ENCODE measurements at places on chromosomes 16 and 17.

GRCh38 chr17:32610943-32611342, 124.2 kb downstream of the CDK5R1 start:
- no peak for DNase-seq

DNA sequence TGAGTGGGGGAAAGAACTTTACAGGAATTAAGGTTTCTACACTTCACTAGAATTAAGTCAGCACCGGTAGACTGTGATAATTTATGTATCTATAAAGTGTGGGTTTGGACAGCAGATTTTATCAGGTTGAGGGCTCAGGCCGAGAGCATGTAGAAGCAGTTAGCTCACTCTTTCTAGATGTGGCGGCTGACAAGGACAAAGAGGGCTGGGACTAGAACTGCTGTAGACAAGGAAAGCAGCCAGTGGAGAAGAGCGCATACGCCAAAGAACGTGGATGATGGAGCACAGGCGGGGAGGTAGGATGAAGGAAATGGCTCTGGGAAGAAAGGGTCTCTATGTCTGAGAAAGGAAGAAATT, 504 bp upstream of the GOSR1 start:
- no peak for DNase-seq

DNA sequence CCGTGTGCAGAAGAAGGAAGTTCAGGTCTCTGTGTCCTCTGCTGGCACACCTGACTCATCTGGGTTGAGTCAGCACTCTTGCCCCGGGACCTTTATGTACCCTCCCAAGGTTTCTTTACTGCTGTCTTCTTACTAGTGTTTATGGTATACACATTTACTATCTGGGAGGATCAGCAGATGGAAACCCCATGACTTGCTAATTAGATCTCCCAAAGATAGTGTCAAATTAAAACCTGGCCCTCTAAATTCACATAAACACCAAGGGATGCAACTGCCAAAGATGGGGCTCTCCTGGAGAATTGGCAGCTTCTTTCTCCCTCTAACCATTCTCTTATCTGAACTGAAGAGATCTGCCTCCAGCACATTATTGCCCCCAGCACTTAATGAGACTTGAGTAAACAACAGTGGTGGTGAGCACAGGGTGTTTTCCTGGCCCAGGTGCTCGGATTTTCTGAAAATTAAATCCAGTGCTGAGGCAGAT, 718.1 kb upstream of the SOX9 start:
- no peak for DNase-seq

GRCh38 chr16:49487746-49488145, 114.1 kb downstream of the C16orf78 start:
- DNase-seq, result no peak

GRCh38 chr17:76335716-76336381, 17.9 kb downstream of the PRPSAP1 start:
- no peak for DNase-seq

GRCh38 chr17:82729479-82730260, 5.7 kb upstream of the FN3K start:
- DNase-seq, result no peak

DNA sequence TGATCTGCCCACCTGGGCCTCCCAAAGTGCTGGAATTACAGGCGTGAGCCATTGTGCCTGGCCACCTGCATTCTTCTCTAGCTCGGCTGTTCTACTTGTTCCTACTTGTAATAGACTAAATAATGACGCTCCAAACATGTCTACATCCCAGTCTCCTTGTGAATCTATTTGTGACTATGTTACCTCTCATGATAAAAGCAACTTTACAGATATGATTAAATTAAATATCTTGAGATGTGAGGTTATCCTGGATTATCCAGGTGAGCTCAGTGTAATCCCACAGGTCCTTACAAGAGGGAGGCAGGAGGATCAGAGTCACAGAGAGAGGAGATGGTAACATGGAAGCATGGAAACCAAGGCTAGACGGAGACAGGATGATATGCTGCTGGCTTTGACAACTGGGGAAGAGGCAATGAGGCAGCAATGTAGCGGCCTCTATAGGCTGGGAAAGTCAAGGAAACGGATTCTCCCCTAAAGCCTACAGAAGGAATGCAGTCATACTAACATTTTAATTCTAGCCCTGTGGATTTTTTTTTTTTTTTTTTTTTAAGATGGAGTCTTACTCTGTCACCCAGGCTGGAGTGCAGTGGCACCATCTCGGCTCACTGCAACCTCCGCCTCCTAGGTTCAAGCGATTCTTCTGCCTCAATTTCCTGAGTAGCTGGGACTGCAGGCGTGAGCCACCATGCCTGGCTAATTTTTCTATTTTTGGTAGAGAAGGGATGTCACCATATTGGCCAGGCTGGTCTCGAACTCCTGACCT, 5.0 kb upstream of the LASP1 start:
- DNase-seq, result no peak

DNA sequence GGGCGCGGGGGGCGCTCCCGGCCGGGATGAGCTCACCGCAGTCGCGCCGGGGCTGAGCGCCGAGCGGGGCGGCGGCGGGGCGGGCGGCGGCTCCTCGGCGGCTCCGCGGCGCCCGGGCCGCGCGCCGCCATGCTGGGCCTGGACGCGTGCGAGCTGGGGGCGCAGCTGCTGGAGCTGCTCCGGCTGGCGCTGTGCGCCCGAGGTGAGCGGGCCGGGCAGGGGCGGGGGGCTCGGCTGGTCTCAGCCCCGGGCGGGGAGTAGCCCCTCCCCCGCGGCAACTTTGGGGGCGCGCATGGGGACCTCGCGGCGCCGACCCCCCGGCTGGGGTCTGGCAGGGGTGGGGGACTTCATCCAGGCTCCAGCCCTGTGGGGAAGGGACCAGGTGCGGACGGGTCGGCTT, at the start of gene ARHGDIG:
Gene ARHGDIG (plus strand): TSS at position 40 of the 400 bp plus-strand sequence. CDS start 90 bp downstream, at position 130.
- DNase-seq, result no peak

DNA sequence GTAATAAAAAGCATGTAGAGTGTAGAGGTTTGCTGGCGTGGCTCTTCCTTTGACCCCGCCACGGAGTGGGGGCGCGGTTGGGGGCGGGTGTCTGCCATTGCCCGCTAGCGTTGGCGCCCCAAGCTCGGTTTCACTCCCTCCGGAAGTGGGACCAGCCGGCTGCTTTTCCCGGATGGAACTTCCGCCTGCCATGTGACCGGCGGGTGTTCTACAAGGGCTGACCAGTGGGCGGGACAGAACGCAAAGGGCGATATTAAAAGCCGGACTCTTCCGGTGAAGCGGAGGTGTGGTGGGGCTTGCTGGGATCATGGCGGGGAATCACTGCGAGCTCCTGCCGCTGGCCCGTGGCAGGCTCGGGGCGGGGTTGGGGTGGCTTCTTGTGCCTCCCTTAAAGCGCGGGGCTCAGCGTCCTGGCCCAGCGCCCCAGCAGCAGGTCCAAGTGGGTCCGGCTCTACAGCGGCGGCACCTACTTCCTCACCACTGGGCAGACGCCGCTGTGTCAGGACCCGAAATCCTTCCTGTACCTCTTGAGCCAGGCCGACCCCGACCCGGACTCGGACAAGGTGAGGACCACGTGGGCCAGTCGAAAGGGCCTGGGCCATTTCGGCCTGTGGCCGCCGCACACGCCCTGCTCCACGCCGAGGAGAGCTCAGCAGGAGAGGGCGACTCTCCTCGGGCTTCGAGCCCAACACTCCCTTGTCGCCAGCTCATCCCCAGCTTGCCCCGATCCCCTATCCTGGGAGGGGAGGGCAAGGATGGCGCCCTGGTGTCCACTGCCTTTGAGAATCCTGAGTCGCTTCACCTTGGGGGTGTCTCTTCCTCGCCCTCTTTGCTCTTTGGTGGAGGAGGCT, 65.6 kb downstream of the PDPK1 start:
- DNase-seq, result peak; percentile 92

- DNase-seq, result no peak
These were observed 217.4 kb upstream of the COX10 start for GRCh38 chr17:13851889-13852288.

GRCh38 chr16:84294117-84294516, 561 bp upstream of the WFDC1 start:
- DNase-seq, result no peak

- DNase-seq, result no peak
These were observed 85.5 kb downstream of the SHISA6 start for GRCh38 chr17:11326492-11326891.

GRCh38 chr17:289409-289808, 63.2 kb downstream of the RPH3AL start:
- DNase-seq, result no peak

DNA sequence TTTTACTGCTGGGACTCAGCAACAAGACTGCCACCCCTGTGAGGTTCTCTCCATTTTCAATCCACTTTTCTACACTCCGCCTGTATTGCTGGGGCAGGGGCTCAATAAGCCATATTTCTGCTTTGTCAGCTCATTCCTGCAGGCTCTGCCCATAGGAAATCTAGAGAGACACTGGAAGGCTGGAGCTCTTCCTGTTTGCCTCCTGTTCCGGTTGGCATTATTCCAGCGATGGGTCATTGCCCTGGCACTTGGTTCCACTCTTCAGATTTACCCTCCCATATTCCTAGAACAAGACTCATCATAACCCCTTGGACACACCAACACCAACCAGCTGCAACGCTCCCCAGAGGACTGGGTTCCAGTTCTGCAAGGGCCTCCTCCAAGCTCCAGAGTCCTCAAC, 210.4 kb downstream of the CA10 start:
- no peak for DNase-seq

GRCh38 chr17:5769593-5770354, 185.5 kb upstream of the NLRP1 start:
- no peak for DNase-seq

DNA sequence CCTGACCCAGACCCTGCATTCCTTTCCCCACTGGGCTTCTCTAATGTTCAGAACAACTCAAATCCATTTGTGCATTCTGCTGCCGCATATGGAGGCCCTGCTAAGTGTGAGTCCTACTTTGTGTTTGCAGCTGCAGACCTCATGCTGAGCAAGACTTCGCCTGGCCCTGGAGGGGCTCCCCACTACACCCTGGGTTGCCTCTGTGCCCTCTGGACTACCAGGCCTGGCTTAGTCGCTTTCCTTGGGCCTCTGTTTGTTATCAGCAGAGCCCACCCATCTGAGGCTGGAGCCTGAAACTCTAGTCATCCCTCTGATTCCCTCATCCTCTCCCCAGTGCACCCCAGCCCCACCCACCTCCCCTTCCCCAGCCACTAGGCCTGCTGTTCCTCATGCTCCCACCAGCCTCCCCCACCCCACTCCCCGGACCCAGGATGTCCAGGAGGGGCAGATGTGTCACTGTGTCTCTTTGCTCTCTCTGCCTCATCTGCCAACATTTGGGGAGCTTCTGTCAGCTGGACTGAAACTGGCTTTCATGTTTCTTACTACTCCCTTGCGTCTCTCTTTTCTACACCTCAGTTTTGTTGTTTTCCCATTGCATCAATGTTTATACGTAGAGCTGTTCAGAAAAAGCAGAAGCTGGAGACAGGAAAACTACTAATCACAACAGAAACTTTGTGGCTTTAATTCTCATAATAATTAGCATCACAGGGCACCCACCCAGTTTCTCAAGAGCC, 17.9 kb upstream of the CD300E start:
- no peak for DNase-seq

DNA sequence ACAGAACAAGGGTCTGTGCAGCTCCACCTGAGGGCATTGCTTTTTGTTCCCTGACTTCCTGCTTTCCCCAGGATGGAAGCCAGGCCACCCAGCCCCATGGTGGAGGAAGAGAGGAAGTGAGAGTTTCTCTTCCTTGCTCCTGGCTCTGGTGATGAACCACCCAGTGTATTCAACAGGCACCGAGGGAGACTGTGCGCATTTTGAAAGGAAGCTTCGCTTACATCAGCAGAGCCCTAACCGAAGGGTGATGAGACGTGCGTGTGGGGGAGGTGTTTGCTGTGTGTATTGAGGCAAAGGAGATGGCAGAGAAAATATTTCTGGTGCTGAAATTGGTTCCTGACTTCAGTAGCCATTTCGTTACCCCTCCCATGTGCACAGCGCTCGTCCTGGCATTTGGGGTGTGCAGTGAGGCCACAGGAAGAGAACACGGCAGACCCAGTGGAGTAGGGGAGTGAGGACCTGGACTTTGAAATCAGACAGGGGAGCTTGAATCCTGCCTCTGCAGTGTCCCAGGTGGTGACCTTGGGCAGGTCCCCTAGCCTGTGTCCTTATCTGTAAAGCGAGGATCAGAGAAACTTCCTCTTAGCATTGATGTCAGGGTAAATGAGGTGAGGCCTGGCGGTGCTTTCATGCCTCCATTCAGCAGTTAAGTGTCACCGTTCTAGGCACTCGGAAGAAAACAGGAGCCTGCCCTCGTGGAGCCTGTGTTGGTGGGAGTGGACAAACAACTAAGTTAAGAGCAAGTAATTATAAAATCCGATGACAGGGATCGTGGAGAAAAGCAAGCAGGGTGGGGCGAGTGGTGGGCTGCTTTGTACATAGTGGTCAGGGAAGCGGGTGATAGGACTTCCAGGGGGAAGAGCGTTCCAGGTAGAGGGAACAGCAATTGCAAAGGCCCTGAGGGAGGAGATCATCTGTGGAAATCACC, 7.4 kb downstream of the CMIP start:
- DNase-seq, result no peak

- DNase-seq, result no peak
These were observed 5.9 kb upstream of the AATK start for GRCh38 chr17:81171941-81172340.

DNA sequence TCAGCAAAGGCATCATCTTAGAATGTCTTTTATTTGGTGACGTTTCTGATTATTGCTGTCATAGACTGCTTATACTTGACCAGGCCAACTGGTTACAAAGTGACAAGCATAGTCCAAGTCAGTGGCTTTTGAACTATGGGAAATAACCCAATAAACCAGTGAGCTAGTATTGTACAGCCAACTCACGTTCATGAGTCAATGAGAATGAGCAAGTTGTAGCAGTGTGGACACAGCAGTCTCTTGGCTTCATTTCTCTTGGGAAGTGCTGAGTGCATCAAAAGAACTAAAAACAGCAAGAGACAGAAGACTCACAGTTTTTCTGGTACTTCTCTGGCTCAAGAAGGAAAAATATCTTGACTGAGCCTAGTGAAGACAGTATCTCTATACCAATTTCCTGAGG, 36.9 kb upstream of the CRISPLD2 start:
- DNase-seq, result no peak

Data from GM04504 (cell line).